NCI-H2107 (cell line): ENCODE measurements at places on chromosomes 6 and 20.

GRCh38 chr6:15539722-15540270 is 123.0 kb downstream of the DTNBP1 start:
- DNase-seq, result no peak

GRCh38 chr20:58146081-58146745 is 82.2 kb downstream of the ANKRD60 start:
- no peak for DNase-seq

GRCh38 chr6:44824567-44824966 is 437.1 kb downstream of the CDC5L start:
- no peak for DNase-seq

DNA sequence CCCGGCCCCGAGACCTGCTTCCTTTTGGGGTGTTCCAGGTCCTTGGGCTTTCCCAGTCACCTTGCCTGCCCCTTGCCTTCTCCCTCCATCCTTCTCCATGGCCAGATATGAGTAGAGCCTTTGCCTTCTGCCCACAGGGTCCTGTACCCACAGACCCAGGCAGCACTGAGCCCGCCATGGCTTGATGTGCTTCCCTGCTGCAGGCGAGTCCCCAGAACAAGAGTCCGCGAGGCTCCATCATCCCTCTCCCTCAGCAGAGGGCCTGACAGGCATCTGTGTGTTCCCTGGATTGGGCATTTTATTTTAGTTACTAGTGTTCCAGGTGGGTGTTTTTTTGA is 21.9 kb downstream of the PYGB start:
- no peak for DNase-seq

DNA sequence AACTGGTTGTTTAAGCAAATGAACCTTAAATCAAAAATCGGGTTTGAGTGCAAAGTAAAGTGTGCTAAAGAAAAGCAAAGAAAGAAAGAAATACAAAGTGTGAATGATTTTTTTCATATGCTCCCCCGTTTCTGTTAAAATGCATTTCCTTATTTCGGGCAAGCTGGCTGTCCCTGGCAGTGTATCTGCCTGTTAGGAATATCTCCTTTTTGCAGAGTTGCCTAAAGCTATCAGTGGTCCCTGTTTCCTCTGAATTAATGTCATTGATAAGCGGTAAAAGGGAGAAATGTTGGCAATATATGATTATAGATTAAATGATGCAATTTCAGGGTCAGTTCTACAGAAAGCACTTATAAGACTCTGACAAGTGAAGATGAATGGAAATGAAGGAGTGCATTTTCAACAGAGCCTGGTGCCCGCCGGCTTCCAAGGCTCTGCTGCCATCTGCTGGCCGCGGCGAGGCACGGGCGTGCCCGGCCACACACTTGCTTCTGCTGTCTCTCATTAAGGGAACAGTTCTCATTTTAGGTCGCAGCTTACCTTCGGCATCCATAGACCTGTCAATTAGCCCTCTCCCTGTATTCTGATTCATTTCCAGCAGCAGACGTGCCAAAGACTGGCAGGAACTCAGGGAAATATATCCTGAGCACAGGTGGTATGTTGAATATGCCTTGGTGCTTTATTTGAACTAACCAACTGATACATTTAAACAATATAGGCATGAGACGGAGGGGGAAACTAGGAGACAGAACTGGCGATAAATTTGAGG is 381.9 kb downstream of the C6orf118 start:
- DNase-seq, result no peak

DNA sequence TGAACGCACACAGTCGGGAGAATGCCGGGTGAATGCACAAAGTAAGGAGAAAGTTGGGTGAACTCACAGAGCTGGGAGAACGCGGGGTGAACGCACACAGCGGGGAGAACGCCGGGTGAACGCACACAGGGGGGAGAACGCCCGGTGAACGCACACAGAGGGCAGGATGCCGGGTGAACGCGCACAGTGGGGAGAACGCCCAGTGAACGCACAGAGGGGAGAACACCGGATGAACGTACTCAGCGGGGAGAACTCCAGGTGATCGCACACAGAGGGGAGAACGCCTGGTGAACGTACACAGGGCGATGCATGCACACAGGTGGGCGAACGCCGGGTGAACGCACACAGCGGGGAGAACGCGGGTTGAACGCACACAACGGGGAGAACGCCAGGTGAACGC is 57.4 kb downstream of the RNASET2 start:
- DNase-seq, result no peak

- no peak for DNase-seq
Measured at GRCh38 chr6:15879371-15880261, 216.8 kb upstream of the DTNBP1 start.

DNA sequence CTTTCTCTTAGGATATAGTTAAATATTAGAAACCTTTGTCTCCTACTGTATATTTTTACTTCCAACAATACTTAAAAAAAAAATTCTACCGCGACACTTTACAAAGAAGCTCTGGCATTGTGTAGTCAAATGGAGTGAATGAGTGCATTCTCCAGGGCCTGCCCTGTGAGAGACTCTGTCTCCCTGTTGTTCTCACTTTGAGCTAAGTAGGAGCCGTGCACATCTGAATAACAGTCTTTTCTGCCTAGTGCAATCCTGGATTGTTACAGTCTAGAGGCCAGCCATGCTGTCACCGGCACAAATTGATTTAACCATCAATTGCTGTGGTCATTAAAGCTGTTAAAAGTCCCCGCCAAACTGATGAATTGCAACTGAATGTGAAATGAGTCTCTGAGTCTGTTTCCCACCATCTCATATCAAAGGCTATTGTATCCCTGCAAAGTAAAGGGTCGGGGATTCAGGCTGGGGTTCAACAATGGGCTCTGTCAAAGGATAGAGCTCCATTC is 156.0 kb downstream of the RFPL4B start:
- no peak for DNase-seq

- DNase-seq, result no peak
Measured at GRCh38 chr20:43271980-43272379, 82.3 kb upstream of the PTPRT start.

DNA sequence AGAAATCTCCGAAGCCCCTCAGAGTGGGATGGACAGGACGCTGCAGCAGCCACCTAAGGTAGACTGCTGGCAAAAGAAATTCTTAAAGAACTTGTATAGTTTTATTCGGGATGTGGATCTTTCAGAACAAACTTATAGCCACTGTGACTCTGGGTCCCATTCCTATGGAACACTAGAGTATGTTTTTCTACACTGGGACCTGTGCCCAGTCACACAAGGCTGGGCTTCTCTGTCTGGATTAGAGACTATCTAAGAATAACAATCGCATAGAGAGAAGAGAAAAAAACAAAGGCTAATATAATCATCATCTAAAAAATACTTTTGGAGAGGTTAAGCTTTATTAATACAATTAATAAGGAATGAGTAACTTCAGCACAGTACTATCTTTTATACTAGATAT is 28.9 kb downstream of the RMND1 start:
- DNase-seq, result no peak

DNA sequence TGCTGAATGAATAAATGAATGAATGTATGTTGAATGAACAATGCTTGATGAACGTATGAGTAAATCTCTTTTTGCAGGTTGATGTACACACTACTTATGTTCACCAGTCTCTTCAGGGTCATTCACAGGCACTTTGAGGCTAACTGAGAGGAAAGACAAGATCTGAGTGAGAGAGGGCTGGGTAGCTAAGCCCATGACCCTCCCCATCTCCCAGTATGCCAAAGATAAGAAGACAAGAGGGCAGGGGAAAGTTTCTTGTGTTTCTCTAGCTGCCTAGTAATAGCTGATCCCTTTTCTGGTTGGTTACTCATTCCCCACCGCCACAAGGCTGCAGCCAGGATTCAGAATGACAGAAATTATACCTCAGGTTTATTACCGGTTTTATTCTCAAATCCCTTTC is 90.7 kb downstream of the CEP57L1 start:
- no peak for DNase-seq

DNA sequence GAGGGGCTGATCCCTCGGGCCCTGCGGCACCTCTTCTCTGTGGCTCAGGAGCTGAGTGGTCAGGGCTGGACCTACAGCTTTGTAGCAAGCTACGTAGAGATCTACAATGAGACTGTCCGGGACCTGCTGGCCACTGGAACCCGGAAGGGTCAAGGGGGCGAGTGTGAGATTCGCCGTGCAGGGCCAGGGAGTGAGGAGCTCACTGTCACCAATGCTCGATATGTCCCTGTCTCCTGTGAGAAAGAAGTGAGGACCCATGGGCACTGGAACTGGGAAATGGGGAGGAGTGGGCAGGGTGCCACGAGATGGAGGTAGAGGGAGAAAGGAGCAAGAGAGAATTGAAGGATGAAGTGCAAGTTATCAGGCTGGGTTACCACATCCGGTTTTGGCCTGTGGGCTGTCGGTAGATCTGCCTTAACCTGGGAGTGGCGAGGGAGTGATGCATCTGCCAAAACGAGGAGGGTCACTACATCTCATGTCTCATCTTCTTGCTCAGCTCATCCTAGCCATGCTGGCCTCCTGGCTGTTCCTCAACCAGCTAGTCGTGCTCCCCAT is 5.4 kb upstream of the PHF1 start:
- DNase-seq, result no peak

DNA sequence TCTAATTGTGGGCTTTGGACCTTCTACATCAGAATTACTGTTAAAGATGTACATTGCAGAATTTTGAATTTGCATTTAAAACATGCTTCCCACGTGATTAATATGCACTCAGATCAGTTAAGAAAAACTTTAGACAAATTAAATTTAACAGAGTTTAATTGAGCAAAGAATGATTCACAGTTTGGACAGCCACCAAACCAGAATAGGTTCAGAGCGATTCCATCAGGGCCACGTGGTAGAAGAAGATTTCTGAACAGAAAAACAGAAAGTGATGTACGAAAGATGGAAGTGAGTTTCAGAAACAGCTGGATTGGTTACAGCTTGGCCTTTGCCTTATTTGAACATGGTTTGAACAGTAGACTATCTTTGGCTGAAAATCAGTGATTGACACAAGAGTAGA is 704.2 kb upstream of the MAP3K7 start:
- DNase-seq, result no peak

GRCh38 chr6:134324766-134325165 is 6.9 kb upstream of the SGK1 start:
- no peak for DNase-seq

- no peak for DNase-seq
Measured at GRCh38 chr6:118649918-118650581, 1.3 kb downstream of the CEP85L start.

GRCh38 chr6:37871616-37872372 is 52.3 kb downstream of the ZFAND3 start:
- no peak for DNase-seq

GRCh38 chr6:34475238-34475682 is 9.4 kb downstream of the PACSIN1 start:
- DNase-seq, result no peak

DNA sequence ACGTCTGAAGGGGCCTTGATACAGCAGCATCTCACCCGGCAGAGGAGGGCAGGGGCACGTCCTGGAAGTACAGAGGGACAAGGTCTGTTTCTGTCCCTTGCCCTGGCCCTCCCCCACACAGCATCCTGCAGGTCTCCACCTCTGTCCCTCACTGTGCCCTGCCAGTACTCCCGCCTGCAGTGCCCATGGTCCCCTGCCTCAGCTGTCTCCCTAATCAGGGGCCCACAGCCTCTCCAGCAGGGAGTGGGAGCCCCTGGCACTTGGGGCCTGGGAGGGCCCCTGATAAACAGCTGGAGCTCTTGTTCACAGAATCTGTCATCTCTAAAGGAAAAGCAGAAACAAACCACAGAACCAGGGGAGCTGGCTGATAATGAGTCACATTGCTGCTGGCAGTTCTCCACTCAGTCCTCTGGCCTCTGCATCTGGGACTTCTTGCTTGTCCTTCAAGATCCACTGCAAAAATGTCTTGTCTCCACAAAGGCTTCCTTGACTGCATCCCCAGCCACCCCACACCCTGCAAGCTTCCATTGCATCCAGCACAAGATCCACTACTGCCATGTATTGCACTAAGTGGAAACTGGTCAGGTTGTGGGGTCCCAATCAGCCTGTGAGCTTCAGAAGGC is 33.2 kb upstream of the TAF8 start:
- DNase-seq, result no peak

- DNase-seq, result no peak
Measured at GRCh38 chr6:74137911-74138310, 441.9 kb downstream of the CD109 start.

- DNase-seq, result no peak
Measured at GRCh38 chr20:2002365-2002764, 8.5 kb upstream of the PDYN start.

DNA sequence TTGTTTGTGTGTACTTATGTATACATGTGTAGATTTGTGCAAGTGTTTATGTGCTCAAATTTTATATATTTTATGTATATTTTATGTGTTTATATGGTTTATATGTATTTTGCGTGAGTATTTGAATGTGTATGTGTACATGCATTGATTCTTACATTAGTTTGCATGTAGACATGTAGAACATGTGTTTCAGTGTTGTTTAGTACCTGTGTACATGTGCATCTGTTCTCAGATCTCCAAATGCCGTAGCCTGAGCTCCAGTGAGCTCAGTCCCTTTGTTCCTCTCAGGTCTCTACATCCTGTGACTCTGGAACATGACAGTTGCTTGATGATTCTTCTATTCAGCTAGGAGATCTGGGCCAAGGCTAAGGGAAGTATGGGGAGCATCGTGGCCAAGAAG is 4.5 kb upstream of the DEFB119 start:
- no peak for DNase-seq

DNA sequence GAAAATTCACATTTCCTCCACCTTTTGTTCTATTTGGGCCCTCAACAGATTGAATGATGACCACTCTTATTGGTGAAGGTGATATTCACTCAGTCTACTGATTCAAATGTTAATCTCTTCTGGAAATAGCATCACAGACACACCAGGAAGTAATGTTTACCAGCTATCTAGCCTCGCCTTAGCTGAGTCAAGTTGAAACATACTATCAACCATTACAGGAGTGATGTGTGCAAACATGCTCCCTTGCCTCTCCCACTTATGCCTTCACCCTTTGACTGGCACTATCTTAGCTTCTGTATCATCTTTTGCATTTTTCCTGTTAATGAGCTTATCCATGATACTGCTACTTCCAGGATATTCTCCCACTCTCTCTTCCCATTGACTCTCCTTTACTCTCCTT is 191.9 kb downstream of the CENPW start:
- no peak for DNase-seq

DNA sequence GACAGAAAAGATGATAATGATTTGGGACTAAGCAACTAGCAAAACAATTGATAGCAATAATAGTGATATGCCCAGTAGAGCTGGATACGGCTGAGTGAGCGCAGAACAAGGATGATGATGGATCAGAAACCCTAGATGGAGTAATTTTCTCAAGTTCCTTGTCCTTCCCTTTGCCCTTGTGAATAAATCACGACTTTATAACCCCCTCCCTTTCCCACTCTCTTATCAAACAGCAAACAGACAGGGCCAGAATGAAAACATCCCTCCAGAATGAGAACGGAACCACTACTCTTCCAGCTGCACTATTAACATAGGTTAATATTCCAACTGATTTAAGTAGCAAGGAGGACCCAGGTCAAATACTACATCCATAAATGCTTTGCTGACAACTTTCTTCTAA is 1.3 kb upstream of the MTFR2 start:
- DNase-seq, result no peak

GRCh38 chr20:36483919-36484808 is 57.2 kb upstream of the MYL9 start:
- no peak for DNase-seq
